ENCODE measurements at places on chromosomes 7 and 10.
A peak's percentile ranks its signal among the peaks of the same experiment; 100 is the strongest.

DNA sequence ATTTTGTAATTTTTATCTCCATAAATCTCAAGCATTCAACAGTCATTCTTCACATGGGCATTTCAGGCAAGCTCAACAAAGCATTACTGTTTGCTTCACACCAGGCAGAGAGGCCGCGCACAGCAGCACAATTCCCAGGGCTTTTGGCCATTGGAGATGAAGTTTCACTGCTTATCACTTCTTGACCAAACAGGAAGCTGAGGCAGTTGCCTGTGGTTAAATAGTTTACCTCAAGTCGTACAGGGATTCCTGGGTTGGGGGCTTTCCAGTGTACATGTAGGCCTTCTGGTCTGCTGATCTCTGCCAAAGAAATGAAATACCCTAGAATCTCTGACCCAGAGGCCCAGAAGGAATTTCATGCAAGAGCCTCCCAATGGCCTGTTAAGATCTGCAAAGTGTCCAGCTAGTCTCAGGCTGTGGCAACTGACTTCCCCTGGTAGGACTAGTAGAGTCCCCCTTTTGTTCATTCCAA, 11.2 kb upstream of the PRDX3 start:
- DNase-seq = peak; percentile 65

DNA sequence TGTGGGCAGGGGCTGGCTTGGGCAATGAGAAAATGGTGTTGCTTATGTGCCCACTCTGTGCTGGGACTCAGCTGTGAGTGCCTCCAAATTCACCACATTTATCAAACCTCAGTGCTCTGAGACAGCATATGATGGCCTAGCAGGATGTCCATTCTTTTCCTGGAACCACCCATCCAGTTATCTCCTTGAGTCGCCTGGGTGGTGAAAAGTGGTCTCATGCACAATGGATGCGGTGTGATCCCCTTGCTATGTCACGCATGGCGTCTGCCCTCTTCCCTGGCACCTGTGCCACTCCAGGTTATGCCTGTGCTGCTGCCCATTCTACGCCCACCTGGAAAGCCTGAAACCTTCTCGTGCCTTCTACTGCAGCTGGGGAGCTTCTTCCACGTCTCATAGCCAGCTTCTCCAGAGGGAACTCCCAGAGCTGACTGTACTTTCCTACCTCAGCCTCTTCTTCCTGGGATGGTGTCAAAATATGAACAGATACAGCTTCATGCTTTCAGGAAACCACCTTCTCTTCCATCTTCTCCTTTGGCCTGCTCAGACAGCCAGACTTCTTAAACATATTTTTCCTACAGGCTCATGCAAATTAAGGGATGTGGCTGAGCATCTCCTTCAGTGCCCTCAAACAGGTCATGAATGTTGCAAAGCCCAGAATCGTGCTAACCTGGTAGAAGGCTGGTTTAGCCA, 147.3 kb downstream of the PFKFB3 start:
- DNase-seq = no peak

DNA sequence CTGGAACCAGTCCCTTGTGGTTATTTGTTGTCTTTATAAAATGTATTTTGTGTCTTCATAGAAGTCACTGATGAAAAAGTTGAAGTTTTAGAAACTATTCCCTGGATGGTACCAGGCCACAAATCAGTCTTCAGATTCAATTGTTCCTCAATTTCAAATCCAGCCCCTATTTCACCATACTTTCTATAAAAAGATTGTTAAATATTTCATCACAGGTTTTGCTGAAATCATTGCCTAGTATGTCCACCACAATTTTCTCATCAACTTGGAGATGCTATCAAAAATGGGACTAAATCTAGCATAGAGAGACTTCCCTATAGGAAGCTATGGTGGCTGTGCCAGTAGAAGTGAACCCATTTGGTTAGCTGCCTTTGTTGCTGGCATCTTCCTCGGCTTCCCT, 118.5 kb downstream of the RAB18 start:
- DNase-seq = no peak

- no peak for DNase-seq
Measured at GRCh38 chr10:102653060-102653459, 8.8 kb downstream of the TRIM8 start.

GRCh38 chr10:5634918-5635317, 31.5 kb downstream of the ASB13 start:
- DNase-seq = no peak

DNA sequence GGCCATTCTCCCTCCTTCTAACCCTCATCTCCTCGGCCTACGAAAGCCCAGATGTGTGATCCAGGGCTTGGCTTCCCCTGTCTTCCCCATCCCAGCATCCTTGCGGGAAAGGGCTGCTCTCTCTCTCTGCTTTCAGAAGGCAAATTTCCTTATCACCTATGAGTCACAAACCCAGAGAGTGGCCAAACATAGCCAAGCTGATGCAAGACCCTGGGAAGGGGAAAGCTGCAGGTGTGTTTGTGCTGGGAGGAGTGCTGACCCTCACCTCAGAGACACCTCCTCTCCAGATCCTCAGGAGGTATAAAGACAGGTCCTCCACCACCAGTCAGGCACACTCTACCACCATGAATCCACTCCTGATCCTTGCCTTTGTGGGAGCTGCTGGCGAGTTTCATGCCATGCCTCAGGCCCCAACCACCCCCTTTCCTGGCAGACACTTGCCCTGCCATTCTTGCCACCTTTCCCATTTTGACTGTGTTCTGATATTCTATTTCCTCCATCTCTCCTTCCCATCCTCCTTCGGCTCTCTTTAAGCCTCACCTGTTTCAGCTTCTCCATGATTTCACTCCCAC, 10.6 kb upstream of the PRSS2 start:
- DNase-seq = peak; percentile 14

DNA sequence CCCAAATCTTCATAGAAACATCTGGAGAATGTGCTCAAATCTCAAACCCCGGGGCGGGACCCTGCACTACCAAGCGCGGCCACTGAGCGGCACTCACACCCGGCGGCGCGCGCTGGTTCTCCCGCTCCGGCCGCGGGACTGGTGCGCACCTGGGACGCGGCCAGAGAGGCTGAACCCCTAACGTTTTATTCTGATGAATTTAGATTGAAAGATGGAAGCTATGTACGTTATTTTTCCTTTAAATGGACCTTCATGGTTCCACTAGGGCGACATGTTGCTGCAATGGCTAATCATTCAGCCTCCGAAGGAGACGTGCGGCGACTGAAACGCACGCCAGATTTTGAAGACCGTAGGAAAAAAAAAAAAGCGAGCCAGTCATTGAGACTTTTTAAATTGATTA, 107.0 kb upstream of the INSIG1 start:
- DNase-seq = peak; percentile 36

DNA sequence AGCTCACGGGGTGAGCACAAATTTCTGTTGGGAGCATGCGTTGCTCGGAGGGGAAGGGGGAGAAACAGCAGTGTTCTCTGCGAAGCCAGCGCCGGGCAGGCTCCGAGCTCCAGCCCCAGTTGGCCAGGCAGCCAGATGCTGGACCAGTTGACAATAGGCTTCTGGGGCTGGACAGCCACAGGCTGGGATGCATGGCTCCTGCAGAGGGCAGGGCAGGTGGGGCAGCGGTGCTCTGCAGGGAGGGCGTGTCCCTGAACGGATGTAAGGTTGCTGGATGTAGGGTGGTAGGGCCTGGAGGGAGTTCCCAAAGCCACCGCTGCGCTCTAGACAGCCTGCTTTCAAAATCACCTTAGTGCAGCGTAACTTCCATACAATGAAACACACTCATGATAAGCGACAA, 574.9 kb downstream of the GLRX3 start:
- DNase-seq = no peak

DNA sequence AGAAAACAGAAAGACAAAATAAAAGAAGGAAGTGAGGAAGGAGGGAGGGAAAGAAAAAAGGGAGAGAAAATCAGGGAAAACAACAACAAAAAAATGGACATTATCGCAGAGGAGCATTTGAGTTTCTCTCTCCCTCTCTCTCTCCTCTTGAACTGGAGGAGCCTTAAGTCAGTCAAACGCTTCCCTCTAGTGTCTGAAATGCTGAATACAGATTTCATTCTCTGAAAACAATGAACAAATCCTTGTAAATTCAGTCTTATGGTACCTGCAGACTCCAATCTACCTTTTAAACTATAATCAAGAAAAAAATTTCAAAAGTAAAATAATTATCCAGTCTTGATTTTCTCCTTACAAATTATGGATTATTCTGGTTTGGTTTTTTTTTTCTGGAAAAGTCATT, 89.2 kb upstream of the PFKP start:
- DNase-seq = peak; percentile 76

- DNase-seq = peak; percentile 68
Measured at GRCh38 chr10:6382081-6382480, 179.3 kb downstream of the PFKFB3 start.

Measured in cardiac fibroblast (primary cell).